Activated naive CD4-positive, alpha-beta T cell (primary cell): ENCODE measurements at places on chromosomes 2 and 18.

- DNase-seq = no peak
Observed at GRCh38 chr2:231000211-231000904, 4.4 kb downstream of the SPATA3 start.

GRCh38 chr2:186848873-186849578, at the start of gene ZSWIM2:
TSS of gene ZSWIM2 (minus strand) at chr2:186849170. CDS start at chr2:186849130, 40 bp downstream.
- no peak for DNase-seq

DNA sequence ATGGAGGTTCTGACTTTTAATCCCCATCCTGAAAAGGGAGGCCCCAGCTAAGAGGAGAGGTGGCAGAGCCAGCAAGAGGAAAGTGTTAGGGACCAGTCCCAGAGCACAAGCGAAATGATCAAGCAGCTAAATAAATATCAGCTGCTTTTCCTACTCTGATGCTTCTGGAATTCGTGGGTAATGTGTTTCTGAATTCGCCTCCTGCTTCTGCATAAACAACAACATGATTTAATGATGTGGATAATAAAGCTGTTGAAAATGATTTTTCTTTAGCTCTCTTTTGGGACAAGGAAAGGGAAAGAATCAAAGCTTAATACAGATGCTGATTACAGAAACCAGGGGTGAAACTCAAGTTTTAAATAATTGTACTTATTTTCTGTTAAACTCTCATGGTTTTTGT, 329.7 kb downstream of the PDE11A start:
- no peak for DNase-seq

DNA sequence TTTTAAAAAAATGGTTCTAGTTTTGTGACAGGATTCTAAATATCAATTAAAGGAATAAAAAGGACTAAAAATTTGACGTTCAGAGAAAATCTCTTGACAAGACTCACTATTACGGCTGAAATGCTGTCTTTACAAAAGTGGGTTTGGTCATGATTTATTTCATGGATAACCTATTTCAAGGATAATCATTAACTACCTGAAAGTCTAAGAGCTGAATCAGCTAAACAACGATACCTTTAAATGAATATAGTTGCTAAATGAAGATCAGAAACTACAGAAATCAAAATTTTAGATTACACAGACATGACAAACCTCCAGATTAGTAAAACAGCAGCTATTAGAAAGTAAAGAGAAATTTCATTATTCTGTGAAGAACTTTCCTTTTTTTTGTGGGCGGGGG, 35.7 kb downstream of the RTTN start:
- DNase-seq = no peak

DNA sequence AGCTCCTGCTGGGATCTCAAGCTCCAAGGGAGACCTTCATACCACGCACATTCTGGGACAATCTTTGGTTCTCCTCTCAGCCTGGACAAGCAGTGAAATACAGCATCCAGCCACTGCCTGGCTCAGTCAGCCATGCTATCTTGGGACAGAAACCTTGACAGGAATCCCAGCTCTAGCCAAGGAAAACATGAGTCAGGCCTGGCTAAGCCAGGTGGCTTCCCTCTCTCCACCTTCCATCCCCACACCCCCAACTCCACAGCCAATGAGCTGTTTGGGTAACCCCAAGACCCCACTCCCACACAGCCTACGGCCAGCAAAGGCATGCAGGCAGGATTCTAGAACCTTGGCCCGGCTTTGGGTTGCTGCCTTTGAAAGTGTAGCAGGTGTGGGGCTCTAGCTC, 64.9 kb downstream of the MCFD2 start:
- no peak for DNase-seq

- no peak for DNase-seq
Observed at GRCh38 chr18:13220361-13220991, 1.9 kb downstream of the LDLRAD4 start.

DNA sequence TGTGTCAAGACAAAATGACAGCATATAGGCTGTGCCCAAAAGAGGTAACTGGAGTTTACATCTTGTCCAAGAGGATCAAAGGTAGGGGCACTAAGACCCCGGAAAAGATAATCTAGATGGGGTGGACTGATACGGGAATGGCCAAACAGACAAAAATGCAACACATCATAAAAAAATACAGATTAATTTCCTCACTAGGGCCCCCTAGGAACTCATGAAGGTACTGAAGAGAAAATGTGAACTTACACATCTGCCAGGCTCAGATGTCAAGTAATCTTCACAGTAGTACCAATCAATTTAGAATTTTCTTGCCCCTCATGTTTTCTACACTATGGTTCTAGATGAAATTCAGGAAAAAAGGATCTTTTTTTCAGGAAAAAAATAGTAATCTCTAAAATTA, 115.6 kb upstream of the REG3A start:
- DNase-seq = no peak

GRCh38 chr2:71773218-71773617, 319.9 kb downstream of the DYSF start:
- no peak for DNase-seq

- DNase-seq = no peak
Observed at GRCh38 chr2:25234738-25235137, 66.4 kb upstream of the POMC start.
